ENCODE measurements at places on chromosomes 2 and 18.

DNA sequence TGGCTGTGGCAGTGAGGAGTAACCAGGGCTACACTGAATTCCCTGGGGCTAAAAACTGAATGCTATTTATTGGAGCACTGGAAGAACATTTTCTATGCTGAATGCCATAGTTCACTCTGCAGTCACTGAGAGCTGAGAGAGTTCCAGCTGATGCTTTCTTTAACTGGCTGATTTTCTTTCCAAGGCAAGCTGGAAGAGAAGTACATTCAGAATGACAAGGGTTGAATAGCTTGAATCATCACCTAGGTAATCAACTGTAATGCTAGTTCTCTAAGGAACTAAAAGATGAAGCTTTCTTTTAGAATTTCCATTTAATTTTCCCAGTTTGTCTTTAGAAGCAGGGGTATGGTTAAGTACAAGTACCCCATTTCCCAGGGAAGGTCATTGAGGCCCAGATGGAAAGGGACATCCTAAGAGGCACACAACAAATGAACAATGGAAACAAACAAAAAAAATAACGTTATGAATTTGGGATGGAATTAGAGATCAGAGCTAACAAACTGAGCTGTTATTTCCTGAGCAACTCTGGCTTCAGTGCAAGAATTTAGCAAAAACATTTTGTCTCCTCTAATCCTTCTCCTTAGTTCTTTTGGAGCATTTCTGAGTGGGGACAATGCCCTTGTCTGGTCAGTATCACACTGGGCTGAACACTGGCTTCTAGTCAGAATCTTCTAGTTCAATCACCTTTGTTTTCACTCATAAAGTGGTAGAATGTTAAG, 132.8 kb upstream of the REG3A start:
- DNase-seq, result peak; percentile 2

GRCh38 chr2:234143896-234144295, 93.4 kb downstream of the SPP2 start:
- DNase-seq, result no peak

GRCh38 chr2:10985260-10985659, 73.5 kb downstream of the KCNF1 start:
- no peak for DNase-seq

GRCh38 chr2:84701880-84702279, 179.0 kb downstream of the TRABD2A start:
- no peak for DNase-seq

GRCh38 chr2:149278161-149278871, 52.1 kb upstream of the LYPD6 start:
- no peak for DNase-seq

- peak; percentile 30 for DNase-seq
Measured at GRCh38 chr2:168119515-168120141, 127.8 kb downstream of the STK39 start.

Measured in cerebellum (tissue), 4 donors.